ENCODE measurements at places on chromosomes 1 and 21.

- no peak for DNase-seq
Observed at GRCh38 chr1:184988506-184988905, 14.2 kb upstream of the NIBAN1 start.

- DNase-seq = no peak
Observed at GRCh38 chr1:36446746-36447145, 3.5 kb downstream of the OSCP1 start.

DNA sequence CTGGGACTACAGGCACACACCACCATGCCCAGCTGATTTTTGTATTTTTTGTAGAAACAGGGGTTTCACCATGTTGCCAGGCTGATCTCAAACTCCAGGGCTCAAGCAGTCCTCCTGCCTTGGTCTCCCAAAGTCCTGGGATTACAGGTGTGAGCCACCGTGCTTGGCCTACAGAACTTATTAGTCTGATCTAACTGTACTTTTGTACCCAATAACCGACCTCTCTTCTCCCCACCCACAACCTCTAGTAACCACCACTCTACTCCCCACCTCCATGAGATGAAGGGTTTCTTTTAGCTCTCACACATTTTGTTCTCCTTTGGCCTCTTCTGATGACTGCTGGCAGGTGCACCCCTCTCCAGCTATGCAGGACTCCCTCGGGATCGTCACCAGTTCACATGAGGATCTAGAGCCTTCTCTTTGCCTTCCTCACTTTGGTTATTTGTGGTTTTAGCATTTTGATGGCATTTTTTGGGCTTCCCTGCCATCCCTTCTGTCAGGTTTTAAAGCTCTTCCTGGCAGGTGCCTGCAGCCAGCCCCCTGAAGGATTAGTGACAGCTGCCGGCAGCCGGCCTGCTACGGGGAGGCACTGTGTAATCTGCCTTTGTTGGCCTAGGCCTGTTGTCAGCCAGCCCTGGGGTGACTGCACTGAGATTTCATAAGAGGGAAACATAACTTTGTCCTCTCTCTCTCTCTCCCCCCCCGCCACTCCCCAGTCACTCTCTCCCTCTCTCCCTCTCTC lies 99.8 kb upstream of the ATP1A1 start:
- DNase-seq = no peak

- no peak for DNase-seq
Observed at GRCh38 chr1:51238034-51238403, 1.9 kb downstream of the RNF11 start.

DNA sequence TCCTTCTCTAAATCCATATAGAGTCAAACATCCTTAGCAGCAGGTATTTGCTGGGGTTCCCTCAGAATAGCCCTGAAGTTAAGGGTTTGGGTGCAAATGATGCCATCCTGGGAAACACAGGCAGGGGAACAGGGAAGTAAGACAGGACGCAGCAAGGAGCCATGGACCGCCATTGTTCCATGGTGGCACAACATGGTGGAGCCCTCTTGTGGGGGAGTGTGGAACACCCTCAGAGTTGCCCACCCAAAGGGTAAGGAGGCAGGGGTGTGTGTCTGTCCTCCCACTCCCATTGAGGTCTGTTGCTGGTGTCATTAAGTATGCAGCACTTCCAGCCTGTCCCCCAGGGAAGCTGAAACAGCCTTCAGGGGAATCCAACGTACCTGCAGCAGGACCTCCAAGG lies 20.4 kb upstream of the RCAN1 start:
- DNase-seq = no peak

DNA sequence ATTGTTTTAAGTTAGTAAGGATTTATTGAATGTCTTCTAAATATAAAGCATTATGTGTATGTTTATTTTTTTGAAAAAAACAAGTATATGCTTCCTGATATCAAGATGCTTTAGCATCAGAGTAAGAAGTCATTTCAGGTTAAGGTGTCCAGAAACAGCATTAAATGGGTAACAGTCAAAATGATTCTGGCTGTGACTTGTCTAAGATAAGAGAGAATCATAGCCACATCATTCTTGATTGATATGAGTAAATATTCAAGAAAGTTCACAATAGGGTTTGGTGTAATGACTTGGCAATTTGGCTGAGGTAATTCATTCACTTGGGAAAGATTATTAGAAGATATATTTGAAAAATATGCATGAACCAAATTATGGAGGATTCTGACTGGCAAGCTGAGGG lies 193.8 kb downstream of the DPYD start:
- no peak for DNase-seq

DNA sequence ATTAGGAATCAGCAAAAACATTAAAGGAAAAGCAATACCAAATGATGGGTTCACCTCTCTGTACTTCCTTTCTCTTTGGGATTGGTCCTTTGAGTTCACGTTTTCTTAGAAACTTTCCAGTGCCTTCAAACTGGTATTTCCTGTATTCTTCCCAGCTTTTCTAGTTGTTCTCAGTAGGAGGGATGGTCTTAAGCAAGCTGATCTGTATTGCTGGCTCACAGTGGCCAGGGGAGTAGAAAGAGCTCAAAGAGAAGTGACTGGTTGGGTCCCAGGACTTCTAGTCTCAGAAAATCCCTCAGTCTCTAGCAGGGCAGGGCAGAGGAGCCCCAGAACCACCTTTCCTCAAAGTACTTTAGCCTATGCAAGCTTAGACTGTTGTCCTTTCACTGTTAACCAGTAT lies 10.1 kb upstream of the USP24 start:
- no peak for DNase-seq

- DNase-seq = no peak
Observed at GRCh38 chr1:245972476-245972875, 534.6 kb downstream of the SMYD3 start.

GRCh38 chr21:42188663-42189062 lies 30.3 kb upstream of the ABCG1 start:
- no peak for DNase-seq

DNA sequence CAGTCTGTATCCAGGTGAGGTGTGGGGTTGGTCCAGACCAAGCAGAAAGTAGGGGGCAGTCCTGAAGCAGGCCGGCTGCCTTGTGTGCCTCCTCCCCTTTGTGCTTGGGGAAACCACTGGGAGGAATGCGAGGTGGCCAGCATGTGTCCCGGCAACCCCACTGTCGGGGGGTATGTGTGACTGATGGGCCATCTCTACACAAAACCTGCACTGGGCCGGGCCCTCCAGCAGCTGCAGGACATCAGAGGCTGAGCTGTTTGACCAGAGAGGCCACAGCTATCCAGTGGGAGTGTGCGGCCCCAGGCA lies 33.3 kb downstream of the TMEM51 start:
- peak; percentile 59 for DNase-seq

GRCh38 chr1:227459977-227460376 lies 103.4 kb upstream of the ZNF678 start:
- DNase-seq = no peak

DNA sequence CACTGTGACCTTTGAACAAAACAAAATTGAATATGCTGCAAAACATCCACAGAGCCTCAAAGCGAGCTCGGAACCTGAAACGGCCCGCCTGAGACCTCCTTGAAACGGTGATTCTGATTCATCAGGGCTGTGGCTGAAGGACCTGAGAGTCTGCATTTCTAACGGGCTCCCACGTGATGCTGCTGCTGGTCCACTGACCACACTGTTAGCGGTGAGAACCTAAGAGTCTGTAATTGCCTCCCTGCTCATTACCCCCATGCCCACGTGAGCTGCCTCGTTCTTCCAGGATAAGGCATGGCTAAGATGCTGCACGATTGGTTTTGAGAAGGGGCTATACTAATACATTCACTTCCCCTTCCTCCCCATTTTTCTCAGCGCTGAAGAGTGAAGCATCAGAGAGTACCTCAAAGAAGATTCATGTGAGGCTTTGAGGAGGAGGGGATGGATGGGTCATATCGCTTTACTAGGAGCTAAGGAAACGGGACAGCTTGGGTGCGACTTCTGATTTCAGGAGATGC lies 9.7 kb downstream of the TLR5 start:
- no peak for DNase-seq

DNA sequence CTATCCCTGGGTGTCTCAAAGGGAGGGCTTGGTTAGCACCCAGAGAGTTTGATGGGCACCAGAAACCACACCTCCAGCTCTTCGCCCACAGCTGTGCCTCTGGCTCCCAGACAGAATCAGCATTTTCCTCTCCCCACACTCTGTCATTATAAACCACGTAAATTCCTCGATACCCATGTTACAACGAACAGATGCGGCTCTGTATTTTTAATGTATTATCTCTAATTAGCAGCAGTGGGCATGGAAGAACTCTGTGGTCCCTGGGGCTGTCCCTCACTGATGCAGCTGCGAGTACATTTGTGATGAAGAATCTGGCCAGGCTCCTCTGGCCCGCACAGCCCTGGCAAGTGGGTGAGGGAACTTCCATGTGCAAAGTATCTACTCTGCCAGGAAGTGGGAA lies 10.8 kb downstream of the HMGB4 start:
- DNase-seq = no peak

- DNase-seq = peak; percentile 67
Observed at GRCh38 chr1:20871419-20871818, 84.3 kb upstream of the HP1BP3 start.

- DNase-seq = no peak
Observed at GRCh38 chr1:169081503-169082123, 24.9 kb upstream of the ATP1B1 start.

DNA sequence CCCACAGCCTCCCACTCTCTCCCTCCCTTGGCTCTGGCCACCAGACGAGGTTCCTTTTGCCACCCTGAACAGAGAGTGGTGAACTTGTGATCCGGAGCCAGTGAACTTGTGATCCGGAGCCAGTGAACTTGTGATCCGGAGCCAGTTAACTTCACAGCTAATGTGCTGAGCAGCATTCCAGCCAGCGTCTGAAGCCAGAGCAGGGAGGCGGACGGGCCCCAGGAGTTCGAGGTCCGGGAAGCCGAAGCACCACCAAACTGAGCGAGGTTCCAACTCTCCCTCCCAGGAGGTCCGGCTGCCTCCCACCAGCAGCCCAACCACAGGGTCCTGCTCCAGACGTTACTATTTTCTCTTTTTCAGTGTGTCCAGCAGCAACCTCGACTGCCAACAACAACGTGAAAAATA lies 85.8 kb downstream of the SYF2 start:
- DNase-seq = no peak

DNA sequence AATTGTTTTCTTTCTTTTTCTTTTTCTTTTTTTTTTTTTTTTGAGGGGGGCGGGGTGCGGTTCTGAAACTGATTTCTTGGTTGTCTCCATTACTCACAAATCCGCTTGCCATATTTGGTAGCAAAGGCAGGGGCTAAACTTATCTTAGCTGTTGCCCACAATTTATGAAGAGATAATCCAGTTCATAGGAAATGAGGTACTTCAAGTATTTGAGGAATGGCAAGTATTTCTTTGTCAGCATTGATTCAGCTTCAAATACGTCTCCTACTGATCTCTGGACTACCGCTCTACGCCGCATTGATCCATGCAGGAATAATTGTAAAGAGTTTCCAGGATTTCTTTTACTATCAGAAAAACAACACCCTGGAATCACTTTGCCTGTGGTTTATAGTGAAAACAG lies 289.2 kb upstream of the DPYD start:
- peak; percentile 95 for DNase-seq

DNA sequence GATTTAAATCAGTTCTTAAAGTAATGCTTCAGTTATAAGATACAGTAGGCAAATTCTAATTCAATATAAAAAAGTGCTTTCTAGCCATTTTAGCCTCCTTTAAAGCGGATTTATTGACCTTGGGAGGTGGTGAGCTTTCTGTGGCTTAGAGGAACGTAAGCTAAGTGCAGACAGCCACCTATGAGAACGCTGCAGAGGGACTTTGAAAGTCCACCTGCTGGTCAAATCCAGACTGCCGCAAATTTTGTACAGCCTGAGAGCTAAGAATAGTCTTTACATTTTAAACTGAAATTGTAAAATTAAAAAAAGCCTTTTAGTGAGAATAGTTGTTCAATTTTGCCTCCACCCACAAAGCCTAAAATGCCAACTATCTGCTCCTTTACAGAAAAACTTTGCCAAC lies 67.0 kb upstream of the SSX2IP start:
- no peak for DNase-seq

- no peak for DNase-seq
Observed at GRCh38 chr1:186099336-186100104, 275.5 kb downstream of the TPR start.

- no peak for DNase-seq
Observed at GRCh38 chr1:117697220-117697781, 91.5 kb downstream of the TENT5C start.

GRCh38 chr1:167782946-167783345 lies 61.2 kb downstream of the MPZL1 start:
- DNase-seq = no peak

DNA sequence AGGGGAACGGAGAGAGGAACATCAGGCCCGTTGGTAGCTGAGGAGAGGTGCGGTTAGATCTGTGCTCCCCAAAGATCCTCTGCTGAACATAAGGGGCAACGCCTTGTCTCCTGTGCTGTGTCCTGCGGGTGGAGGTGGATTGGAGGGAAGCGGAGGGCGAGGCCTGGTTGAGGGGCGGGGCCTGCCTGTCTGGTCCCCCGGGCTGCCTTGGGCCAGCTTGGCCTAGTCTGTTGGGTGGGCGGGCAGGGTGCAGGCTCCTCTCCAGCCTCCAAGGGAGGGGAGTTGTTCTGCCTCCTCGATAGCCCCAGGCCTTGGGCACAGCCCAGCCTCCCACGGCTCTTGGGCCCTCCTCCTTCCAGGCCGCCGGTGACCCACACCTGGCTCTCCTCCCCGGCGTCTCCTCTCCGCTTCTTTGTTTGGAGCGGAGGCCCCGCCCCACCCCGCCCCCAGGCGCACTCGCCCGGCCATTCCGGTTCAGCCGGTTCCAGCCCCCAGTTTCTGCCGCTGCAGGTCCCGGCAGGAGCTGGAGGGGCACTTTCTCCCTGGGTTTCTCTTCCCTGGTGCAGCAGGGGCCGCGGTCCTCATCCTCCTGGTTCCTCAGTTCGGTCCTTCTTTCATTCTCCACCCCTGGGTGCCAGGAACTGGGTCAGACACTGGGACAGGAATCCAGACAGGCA lies 19.4 kb downstream of the PTPRF start:
- no peak for DNase-seq

DNA sequence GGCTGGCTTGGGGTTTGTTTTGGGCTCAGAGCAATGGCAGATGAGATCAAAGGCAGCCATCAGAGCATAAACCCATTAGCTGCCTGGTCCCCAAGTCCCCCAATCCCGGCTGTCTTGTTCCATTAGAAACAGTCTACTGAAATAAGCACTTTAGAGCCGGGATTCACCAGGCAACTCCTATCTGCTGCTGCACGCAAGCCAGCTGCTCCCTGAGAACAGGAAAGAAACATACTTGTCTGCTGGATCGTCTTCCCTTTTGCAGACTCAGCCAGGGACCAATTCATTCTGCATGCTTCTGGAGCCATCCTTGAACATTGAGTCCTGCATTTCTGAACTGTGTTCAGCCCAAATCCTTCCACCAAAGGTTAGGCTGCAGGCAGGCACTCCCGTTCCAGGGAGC lies 21.8 kb downstream of the RXRG start:
- no peak for DNase-seq

DNA sequence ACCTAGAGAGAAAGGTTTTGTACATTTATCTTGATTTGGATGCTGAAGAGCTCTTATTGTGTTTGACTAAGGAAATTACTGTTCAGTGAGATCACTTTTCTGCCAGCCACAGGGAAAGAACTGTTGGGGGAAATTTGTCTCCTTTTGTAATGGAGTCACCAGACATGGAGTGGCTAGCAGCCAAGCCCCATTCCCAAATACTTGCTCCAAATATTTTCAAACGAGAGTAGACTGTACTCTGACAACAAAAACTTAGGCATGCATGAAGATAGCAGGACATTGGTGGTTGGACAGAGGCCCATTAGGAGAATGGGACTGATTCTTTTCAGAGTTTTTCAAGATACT lies 21.1 kb downstream of the IPO9 start:
- DNase-seq = peak; percentile 90

- DNase-seq = peak; percentile 27
Observed at GRCh38 chr1:10692401-10693021, 103.9 kb downstream of the CASZ1 start.

- no peak for DNase-seq
Observed at GRCh38 chr21:17119466-17120297, 393.2 kb upstream of the CXADR start.
